ENCODE measurements at places on chromosomes 16 and 17.

GRCh38 chr17:27559506-27560481, 71.2 kb upstream of the LGALS9 start:
- DNase-seq, result no peak

GRCh38 chr16:54070789-54071343, 215.7 kb downstream of the IRX3 start:
- DNase-seq, result no peak

DNA sequence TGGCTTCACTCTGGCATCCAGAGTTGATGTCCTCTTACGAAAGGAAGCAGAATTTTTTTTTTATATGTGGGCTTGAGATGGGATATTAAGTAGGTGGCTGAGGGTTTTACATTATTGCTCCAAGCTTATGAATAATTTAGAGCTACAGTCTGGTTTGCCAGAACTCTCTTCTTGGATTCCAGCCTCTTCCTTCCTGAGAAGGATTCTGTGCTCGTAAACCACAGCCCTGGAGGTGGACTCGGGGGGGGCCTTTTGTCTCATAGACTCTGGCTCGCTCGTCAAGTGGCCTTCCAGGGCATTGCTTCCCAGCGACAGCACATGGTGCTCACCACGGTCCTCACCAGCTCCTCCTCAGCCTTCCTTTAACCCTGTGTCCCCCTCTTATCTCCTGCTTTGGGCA, 43.2 kb downstream of the TMEM11 start:
- DNase-seq, result no peak

- no peak for DNase-seq
Observed at GRCh38 chr17:41421116-41421515, 3.3 kb downstream of the KRT37 start.

GRCh38 chr16:67430504-67430976, 381 bp upstream of the HSD11B2 start:
- peak; percentile 52 for DNase-seq

DNA sequence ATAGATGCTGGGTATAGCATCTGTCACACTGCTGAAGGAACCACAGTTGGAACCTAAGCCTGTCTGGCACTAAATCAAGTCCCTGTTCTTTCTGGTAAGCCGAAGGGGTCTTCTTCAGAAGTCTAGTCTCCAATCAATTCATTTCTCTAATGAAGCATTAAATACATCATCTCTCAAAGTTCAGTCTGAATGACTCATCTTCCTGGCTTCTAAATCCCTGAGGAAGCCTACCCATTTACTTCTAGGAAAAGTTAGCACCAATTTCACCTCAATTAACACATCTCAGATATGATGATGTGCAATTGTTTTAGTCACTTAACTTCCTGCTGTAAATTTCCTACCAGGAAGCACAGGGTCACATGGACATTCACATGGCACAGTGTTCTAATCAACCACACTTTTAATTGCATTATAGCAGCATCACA, 49.9 kb downstream of the TEX14 start:
- DNase-seq, result no peak

- DNase-seq, result no peak
Observed at GRCh38 chr17:48981927-48982539, 13.6 kb upstream of the GIP start.

GRCh38 chr16:88015806-88016140, 64.5 kb downstream of the BANP start:
- DNase-seq, result no peak

- DNase-seq, result peak; percentile 63
Observed at GRCh38 chr16:87764600-87765472, 950 bp downstream of the KLHDC4 start.
